Activated CD8-positive, alpha-beta memory T cell treated with anti-CD3 and anti-CD28 coated beads, Interleukin-2, amount 10 ng/mL, durations not matched to agents 7 days and 5 days (primary cell): ENCODE measurements at places on chromosomes 2 and 18. TPM values are rescaled to one million over a fixed set of nuclear protein-coding genes. Genes with fewer than 3 reads are reported as not detected.

DNA sequence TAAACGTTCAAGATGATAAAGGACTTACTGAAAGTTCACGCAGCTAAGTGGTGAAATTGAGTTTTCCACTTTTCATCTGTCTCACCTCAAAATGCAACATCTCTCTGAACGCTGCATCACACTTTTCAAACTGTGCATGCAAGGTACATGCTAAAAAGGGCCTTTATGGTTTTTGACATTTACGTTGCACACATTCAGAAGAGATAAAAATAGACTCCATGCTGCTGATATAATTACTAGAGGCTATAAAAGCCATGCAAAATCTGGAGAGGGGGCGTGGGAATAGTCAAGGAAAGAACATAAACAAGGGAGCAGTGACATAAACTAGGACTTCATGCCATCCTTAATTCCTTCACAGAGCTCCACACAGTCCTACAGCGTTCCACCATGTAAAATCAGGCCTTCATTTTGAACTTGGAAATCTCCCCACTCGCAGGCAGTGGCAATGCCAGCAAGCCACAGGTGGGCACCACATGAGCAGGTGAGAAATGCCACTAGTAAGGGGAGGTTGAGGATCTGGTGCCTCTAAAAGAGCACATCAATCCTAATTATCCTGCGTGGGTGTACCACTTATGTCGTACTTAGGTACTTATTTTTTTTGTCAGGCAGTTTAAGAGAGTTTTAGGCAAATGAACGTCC is 71.4 kb downstream of the ZEB2 start:
- peak overlapping the region; percentile 59 for H3K4me3 ChIP-seq
- peaks cover 34% of the 10 kb centered on the region for H3K4me1 ChIP-seq
- peak overlapping the region; percentile 77 for H3K27ac ChIP-seq
- DNase-seq, result no peak

GRCh38 chr2:226488034-226488433 is 311.6 kb downstream of the IRS1 start:
- H3K36me3 ChIP-seq, result no peaks in the 10 kb centered on the region
- peaks cover 6% of the 10 kb centered on the region for H3K27me3 ChIP-seq
- H3K4me1 ChIP-seq, result peaks cover 6% of the 10 kb centered on the region
- H3K4me3 ChIP-seq, result no peak overlapping the region
- no peak overlapping the region for H3K27ac ChIP-seq
- no peak for DNase-seq

- H3K27me3 ChIP-seq, result peaks cover 2% of the 10 kb centered on the region
- no peaks in the 10 kb centered on the region for H3K4me1 ChIP-seq
- H3K36me3 ChIP-seq, result peaks cover 18% of the 10 kb centered on the region
- no peak for DNase-seq
- H3K27ac ChIP-seq, result no peak overlapping the region
Observed at GRCh38 chr18:3281456-3282400, 19.8 kb downstream of the MYL12B start.

Gene UGT1A9
- total RNA-seq, result not detected
